T-helper 2 cell treated with Interferon-gamma antibody and Interleukin-4, amounts not matched to agents 100 ng/mL and 5 ng/mL, for 36 hours (primary cell): ENCODE measurements at places on chromosomes 16 and 17. TPM values are rescaled to one million over a fixed set of nuclear protein-coding genes. Genes with fewer than 3 reads are reported as not detected.

Gene CSF3
- total RNA-seq = not detected in 2 replicates

Gene PIK3R6
- 9.0 and 9.9 TPM in 2 replicates for total RNA-seq

Gene SMURF2
- total RNA-seq = 18.7 and 19.3 TPM in 2 replicates

Gene ITGB3
- total RNA-seq = 1.7 and 1.9 TPM in 2 replicates

Gene VPS35L
- 53.8 and 59.5 TPM in 2 replicates for total RNA-seq

Gene ASIC2
- total RNA-seq = not detected in 2 replicates

Gene TBC1D3C
- total RNA-seq = 0.18 TPM in 1 of 2 replicates, not detected in the other
